Substantia nigra (tissue), 51 donors: ENCODE measurements at places on chromosomes 13 and 19.

DNA sequence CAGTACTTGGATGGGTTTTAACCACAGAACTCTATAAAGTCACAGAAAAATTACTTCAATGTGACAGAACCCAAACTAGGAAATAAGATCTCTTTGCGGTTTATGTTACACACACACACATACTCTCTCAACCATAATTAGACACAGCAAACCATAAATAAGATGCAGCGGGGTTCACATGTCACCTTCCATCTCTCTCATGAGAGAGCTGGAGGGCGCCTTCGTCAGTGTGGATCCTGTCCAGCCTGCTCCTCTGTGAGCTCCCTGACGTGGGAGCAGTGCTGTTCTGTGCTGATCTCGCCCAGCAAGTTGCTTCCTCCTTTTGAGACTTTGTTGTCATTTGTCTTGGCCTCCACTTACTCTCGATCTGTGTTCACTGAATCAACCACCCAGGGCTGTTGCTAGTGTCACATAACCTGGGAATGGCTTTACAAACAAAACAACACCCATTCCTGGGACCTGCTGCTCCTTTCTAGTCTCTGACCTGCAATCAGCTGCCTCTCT, 204.9 kb upstream of the KL start:
- DNase-seq: no peak

DNA sequence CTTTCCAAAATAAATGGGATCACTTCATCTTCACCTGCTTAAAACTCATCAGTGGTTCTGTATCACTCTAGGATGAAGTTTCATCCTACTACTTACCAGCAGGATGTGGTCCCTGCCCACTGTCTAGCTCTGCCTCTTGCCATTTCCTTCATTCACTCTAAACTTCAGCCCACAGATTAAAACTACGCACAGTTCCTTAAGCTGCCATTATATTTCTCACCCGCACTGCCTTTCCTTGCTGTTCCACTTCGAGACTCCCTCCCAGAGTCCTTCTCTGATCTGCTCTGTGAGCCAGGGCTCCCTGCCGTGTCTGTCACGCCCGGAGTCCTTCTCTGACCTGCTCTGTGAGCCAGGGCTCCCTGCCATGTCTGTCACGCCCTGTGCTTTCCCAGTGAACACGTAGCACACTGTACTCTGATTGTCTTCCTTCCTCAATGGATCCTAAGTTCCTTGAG, 52.0 kb upstream of the NPAS1 start:
- no peak for DNase-seq

- no peak for DNase-seq
These were observed 825 bp downstream of the ZNF776 start for GRCh38 chr19:57747472-57747807.

DNA sequence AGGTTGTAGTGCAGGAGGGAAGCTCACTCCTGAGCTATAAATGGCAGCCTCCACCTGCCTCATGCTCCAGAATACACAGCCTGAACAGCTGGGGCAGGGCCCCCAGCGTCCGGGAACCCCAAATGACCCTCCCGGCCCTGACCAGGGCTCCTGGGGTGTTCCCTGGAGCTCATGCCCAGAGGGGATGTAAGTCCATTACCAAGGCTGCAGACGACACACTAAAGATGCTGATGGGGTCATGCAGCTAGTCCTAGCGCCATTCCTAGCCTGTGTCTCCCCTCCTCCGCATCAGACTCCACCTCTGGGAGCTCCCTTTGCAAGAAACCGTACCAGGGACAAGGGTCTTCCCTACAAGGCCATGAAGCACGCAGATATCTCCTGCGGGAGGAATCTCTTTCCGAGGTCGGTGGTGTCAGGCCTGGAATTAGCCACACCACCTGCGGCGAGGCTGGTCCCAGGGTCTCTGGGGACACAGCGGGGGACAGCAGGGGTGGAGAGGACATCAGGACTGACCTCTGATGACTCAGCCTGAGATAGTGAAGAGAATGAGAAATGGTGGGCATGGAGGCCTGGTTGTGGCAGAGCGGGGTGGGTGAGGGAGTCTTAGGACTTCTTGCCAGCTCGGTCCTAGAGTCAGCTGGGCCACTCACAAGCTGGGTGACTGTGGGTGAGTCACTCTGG, 11.9 kb upstream of the TPM4 start:
- DNase-seq: no peak

- DNase-seq: no peak
These were observed 119.7 kb upstream of the SPATA13 start for GRCh38 chr13:24040835-24041234.

- no peak for DNase-seq
These were observed 47.8 kb upstream of the KPNA3 start for GRCh38 chr13:49840266-49840665.

DNA sequence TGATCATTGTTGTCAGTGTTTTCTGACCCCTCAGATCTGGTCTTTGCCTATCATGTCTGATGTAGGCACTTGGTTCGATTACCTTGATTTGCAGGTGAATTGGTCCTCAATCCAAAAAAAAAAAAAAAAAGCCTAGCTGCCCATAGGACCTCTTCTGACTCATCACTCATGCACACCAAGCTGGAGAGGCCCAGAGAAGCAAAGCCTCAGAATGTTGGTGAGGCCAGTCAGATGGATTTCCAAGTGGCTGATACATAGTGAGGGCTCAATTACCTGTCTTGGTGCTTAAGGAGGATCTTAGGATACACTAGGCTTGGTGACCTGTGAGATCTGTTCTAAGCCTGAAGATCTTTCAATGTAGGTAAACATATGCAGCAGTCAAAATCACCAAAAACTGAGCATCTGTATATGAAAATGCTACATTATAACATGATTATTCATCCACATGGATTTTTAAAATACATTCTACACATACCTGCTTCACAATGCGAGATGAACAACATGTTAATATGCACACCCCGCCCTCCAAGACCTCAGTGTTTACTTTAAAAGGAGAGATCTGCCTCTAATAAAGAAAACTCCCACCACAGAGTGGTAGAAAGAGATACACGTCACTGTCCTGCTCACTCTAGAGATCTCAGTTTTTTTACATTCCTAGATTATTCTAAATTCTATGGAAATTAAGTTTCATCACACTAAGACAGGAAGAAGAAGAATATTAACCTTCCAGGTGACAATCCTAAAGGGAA, 79.9 kb upstream of the RAP2A start:
- DNase-seq: no peak

DNA sequence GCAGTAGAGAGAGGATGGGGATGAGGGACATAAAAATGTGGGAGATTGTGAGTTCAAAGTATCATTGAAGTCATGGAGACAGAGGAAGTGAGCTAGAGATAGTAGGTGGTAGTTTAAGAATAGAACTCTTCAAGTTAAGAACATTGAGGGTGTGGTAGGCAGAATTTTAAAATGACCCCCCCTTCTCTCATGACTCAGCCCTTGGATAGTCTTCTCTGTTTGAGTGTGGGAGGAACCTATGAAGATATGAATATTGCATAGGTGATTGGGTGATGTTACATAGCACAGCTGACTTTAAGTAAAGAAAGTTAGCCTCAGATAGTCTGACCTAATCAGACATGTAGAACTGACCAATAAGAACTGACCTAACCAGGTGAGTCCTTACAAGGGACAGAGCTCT, 418.6 kb downstream of the FOXO1 start:
- no peak for DNase-seq

DNA sequence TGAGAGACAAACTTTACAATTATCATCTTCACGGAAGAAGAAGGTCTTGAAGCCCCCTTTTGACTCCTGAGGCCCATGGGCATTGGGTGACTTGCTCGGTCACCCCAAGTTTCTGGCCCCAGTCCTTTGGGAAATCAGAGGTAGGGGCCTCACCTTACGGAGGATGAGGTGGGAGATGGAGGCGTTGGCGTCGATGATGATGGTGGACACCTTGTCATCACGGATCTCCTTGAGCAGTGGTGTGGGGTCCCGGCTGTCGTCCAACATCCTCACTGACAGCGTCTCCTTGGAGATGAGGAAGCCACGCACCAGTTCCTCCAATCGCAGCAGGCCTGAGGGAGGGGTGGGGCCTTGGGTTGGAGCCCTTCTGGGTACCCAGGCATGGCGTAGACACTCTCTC, 10.8 kb downstream of the GRIK5 start:
- DNase-seq: no peak

- no peak for DNase-seq
These were observed 49.3 kb downstream of the UFM1 start for GRCh38 chr13:38398711-38399493.

- no peak for DNase-seq
These were observed 6.8 kb downstream of the PARP4 start for GRCh38 chr13:24505756-24506155.

GRCh38 chr13:67235265-67235664, 5.1 kb upstream of the PCDH9 start:
- DNase-seq: no peak

GRCh38 chr13:46170268-46170667, 11.7 kb downstream of the LCP1 start:
- DNase-seq: no peak

DNA sequence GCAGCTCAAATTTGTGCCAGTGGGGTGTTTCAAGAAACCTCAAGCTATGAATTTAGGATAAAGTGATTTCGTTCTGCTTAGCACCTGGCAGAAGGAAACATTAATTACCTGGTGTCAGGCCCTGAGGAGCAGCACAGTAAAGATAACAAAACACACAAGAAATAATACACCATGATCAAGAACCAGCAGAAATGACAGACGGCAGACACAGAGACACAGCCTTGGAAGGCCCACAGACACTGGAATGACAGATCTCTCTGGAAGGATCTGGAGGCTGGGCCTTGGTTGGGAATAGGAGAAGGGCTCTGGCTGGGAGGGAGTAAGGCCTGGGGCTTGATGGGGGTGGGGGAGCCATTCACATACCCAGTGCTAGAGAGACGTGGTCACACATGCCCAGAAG, 10.8 kb downstream of the PRODH2 start:
- DNase-seq: no peak

- DNase-seq: no peak
These were observed 146.9 kb upstream of the UFM1 start for GRCh38 chr13:38202740-38203139.

- no peak for DNase-seq
These were observed 83.8 kb upstream of the KL start for GRCh38 chr13:32932376-32932775.

DNA sequence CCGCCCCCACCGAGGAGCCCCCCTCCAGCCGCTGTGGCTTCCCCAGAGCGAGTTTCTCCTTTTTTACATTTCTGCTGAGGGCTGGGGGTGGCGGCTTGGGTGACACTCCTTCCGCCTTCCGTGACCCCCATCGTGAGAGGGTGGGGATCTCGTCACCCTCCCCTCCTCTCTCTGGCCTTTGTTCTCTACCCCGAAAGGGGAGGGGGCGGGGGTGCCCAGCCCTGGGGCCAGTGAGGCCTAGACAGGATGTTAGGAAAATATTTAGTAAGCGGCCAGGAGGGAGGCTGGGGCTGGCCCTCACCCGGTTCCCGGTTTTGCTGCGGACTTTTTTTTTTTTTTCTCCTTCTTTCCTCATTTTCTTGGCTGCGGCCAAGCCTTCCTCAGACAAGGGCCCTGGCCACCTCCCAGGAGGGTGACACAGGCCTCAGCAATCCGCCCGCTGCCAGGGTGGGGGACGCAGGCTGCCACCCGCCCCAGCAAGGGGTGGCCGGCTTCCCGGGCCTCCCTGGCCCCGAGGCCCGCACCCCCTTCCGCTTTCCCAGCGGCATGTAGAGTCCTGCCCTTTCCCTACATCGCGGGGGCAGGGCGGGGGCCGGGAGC, 3.9 kb downstream of the MIDN start:
- DNase-seq: peak; percentile 81

DNA sequence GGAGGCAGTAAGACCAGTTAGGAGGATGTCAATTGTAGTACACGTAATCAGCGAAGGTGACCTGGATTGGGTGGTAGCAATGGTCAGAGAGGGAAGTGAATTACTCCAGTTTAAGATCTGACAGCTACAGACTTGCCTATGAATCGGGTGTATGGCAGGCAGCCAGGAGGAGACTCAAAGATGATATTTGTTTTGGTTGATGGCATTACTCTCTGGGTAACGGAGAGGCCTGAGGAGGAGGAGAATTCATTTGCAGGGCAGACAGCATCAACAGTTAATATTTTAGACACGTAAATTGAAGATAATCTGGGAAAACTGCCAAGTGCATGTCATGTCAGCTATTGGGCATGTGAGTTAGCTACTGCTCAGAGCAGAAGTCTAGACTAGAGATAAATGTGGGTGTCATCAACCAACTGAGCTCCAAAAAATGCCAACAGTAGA, 109.2 kb downstream of the SGCG start:
- DNase-seq: no peak
